ENCODE measurements at places on chromosomes 11 and 22.

- no peak for DNase-seq
Observed at GRCh38 chr11:108177570-108177969, 44.9 kb downstream of the NPAT start.

DNA sequence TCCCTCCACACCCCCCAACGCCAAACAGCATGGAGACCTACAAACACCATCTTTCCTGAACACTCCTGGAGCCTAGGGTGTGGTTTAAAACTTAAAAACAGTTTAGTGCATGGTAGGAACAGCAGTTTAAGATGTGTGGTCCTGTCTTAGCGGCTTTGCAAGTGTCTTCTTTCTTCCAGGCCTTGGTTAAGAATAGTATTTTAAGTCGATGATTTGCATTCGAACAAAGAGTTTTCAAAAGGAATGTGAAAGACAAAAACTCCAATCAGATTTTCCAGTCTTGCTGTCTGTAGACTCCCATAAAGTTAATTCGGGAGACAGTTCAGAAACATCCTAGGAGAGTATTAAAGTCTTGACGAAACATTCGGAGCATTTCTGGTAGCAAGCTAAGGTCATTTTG lies 3.7 kb downstream of the FGF4 start:
- no peak for DNase-seq

DNA sequence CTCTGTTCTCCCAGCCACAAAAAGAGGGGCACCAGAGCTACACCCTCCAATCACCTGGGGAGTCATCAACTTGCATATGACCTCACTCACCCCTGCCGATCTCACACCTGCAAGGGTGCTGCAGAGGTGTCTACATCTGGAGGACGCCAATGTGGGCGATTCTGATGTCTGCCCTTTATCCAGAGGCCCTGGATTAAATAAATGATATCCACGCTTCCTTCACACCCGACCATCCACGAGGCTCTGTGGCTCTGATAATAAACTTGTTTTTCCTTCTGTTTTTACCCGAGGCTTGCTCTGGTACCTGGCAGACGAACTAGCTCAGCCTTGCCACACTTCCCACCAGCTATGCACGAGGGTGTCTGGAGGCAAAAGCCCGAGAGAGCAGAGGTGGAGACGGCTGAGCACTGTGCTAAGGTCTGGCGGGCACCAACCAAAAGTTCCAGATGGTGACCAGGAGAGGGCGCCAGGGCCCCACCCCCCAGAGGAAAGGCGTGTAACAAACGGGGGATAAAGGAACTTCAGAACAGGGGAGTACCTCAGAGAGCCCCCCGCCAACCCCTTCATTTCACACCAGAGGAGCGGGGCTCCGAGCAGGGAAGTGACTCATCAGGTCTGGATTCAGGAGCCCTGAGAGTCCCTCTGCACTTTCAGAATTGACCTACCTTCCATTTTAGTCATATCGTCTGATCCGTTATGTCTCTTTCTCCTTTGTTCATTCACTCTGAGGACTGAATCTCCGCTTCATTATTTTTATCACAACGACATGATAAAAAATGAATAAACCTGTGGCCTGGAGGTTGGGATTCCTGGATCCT lies 13.5 kb downstream of the SCN3B start:
- DNase-seq = peak; percentile 33

DNA sequence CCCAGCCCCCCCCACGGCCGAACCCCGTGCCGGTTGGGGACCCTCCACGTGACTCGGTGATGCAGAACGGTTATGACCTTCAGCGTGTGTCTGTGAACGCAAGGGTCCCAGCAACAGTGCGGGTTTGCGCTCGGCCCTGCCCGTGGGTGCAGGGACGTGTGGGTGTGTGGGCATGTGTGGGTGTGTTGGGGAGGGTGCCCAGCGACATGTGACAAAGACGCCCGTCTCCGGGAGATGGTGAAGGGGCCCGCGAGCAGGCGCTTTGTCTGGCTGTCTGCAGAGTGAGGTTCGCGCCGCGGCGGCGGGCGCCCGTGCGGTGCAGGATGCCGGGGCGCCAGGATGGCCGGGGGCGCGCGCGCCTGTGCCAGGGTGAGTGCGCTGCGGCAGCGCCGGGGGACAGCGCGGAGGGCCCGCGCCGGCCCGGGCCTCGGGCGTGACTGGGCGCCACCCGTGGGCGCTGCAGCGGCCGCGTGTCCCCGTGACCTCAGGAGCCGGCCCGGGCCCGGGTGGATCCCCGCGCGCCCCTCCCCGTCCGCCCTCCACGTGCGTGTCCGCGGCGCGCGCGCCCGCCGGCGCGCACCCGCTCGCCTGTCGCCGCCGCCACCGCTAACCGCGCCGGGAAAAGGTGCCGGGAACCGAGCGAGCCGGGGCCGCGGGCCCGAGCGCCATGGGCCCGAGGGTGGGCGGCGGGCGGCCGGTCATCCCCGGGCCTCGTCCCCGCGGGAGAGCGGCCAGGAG lies at the start of gene LRFN4:
LRFN4 (plus strand) TSS at position 569 of the 738 bp plus-strand sequence. CDS start 681 bp downstream, outside the sequence.
- DNase-seq = peak; percentile 93

GRCh38 chr11:20865161-20865560 lies 195.8 kb downstream of the NELL1 start:
- no peak for DNase-seq

DNA sequence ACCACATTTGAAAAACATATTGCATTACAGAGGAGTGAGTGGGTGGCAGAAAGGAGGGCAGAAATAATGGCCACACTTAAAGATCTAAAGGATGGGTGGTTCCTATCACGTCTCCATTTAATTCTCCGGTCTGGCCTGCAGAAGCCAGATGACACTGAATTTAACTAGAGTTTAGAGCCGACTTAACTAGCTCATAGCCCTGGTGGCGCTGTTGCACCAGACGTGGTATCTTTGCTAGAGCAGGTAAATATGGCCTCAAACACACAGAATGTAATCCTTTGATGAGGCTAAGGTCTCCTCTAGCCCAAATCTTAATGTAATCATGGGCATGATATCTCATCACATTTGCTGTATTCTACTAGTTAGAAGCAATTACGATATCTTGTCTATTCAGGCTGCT lies 51.5 kb upstream of the GAL start:
- peak; percentile 50 for DNase-seq
